ENCODE measurements at places on chromosomes 3 and 15. TPM values are rescaled to one million over a fixed set of nuclear protein-coding genes. Genes with fewer than 3 reads are reported as not detected.

- no peak for DNase-seq
These were observed 3.5 kb upstream of the ACAP2 start for GRCh38 chr3:195446359-195446758.

DNA sequence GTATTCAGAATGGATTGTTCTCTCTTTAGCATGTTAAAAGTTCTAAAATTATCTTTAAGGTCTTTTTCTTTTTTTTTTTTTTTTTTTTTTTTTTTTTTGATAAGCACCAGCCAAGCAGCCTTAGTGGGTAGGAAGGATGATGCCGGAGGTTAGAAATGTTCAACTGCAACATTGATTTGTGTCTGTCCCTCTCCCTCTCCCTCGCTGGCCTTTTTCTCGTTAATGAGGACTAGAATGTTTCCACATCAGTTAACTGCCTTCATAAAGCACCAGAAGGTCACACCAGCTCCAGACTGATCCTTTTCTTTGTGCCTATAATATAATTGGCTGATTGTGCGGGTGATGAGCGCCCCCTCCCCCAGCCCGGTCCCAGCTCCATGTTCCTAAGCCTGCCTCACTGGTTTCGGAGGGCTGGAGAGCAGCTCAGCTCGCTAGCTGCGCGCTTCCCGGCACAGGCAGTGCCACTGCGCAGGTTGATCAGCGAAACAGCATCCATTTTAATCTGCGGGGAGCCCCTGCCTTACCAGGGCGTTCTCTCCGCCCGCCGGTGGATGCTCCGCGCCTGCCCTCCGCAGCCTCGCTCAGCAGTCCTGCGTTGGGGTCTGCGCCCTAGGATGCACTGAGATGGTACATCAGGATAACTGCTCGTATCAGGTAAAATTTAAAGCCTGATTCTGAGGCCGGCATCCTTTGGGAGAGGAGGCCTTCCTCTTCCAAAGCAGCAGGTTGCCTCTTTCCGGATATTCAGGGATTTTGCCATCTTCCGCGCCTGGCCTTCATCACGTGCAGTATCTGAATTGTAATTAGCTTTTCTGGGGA, 148.9 kb upstream of the IL12A start:
- no peak for DNase-seq

DNA sequence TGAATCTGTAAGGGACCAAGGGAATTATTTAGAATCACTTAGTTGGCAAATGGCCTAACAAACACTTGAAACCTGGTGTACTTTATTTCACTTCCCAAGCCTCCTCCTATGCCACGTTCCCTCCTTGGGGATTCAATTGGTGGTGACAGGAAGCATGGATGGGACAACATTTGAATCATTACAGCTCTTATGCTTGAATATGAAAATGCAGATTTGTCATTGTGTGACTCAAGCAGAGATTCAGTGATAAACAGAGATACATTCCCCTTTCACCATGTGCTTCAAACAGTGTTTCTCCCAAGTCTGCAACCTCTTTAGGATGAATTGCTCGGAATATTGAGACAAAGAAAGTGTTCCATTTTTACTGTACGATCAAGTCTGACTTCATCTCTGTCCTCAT, 32.7 kb upstream of the MED12L start:
- DNase-seq: no peak

DNA sequence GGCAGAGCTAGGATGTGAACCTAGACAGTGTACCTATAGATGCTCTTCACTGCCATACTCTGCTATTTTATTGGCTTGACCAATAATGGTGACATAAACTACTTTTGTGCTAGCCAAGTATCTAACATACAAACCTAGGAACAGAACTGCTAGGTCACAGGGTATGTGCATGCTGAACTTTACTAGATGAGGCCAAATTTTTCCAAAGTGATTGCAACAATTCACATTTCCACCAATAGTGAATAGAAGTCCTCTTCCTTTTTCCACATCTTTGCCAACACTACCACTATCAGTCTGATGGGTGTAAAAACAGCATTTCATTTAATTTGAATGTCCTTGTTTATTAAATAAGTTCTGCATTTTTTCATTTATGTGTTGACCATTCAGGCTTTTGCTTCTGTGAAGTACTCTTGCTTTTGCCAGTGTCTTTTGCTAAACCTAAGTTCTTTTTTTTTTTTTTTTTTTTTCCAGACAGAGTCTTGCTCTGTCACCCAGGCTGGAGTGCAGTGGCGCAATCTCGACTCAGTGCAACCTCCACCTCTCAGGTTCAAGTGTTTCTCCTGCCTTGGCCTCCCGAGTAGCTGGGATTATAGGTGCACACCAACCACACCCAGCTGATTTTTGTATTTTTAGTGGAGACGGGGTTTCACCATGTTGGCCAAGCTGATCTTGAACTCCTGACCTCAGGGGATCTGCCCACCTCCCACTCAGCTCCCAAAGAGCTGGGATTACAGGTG, 54.1 kb downstream of the DCAF1 start:
- DNase-seq: no peak

- DNase-seq: no peak
These were observed 117.2 kb downstream of the GOLIM4 start for GRCh38 chr3:167978486-167978885.

DNA sequence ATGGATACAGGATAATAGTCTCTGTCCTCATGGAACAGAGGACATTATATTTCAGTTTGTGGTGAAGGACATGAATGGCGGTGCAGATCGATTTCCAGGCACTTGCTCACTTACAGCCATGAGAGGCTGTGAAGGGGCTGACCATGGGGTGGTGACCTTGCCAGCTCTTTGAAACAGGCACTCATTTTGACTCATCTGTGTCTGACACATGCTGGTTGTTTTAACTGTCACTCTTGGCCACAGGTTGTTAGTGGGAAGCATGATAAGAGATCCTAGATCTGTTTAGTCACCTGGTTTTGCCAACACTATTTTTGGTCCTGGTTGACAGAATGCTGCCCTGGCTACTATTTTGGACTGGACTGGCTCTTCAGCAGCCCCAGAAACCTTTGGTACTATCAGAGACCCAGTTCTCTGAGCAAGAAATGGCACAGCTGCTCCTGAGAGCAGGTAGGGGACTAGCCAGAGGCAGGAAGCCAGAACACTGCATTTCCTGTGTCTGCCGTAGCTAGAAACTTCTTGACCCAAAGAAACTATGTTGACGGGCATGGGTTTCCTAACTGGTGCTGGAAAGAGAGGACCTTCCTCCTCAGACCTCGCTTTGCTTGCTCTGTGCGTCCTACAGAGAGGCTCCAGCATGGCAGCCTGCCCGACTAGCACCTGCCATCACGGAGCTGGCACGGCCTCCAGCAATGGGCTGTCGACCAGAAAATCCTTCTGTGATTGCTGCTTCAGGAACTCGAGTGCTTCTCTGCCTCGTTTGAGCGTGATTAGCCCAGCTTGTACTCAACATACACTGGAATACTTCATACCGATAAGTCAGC, 6.3 kb downstream of the PXYLP1 start:
- DNase-seq: no peak

DNA sequence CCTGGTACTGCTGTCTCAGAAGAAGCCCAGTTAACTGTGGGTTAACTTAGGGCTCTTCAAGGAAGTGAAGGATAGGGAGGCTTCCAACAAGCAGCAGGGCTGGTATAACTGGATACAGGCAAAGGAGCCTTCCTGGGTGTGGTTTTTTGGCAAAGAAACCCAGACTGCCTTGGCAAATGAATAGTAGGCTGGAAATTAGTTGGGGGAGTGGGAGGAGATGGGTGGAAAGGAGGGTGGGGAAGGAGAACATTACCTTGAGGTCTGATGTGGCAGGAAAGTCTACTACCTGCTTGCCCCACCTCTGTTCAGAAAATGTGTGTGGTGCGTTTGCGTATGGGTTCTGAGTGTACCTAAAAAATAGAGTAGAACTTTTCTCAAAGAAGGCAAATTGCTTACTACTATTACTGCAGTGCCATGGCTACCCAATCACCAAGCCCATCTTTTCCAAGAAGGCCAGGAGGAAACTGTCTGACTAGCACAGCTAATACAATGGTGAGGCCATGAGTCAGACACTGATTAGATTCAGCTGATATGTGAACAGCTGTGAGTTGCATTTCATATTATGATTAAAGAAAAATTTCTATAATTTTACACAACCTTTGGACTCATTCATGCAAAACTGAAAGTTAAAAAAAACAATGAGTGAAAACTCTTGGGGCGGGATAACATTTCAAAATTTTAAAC, 55.2 kb downstream of the SPTSSB start:
- DNase-seq: no peak

- no peak for DNase-seq
These were observed 221.6 kb upstream of the LMCD1 start for GRCh38 chr3:8279886-8280550.

GRCh38 chr15:81113861-81114291, 20.2 kb upstream of the CFAP161 start:
- DNase-seq: no peak

GRCh38 chr3:171600030-171600429, 139.8 kb upstream of the TNIK start:
- DNase-seq: no peak

DNA sequence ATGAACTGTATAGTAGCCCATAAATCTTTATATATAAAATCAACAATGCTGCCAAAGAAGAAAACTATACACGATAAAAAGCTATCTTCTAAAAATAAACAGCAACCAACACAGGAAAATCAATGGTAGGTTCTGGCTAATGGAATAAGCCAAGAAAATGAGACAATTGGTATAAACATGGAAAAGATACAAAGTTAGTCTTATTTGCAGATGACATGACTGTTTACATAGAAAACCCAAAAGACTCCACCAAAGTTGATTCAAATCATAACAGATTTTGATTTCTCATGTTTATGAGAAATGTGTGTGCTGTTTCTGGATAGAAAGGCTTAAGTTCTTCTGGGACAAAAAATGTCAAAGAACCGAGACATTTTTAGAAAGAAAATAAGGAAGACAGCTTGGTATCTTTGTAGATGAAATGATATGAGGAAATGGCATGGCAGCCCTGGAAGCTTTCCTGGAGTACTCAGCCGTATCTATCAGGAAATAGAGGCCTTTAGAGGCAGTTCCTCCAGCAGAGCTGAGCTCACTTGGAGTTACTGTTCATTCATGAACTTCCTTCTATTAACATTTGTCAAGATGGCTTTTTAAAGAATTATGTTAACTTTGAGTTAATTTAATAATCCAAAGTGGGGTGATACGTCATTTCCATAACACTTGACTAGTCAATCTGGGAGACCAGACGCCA, 36.7 kb upstream of the VILL start:
- no peak for DNase-seq

DNA sequence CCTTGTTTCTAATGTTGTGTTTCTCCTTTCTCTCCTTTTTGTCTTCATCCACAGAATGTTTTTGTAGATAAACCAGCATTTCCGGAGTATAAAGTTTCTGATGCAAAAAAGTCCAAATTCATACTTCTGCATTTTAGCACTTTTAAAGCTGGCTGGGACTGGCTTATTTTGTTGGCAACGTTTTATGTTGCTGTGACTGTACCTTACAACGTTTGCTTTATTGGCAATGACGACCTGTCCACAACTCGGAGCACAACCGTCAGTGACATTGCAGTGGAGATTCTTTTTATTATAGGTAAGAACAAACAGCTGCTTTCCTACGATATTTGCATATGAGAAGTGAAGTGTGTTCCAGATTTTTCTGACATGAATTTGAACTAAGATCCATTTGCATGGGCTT, 199.4 kb downstream of the KCNH8 start:
- DNase-seq: no peak

- no peak for DNase-seq
These were observed 244.8 kb upstream of the RGMA start for GRCh38 chr15:93333796-93334195.

- no peak for DNase-seq
These were observed 30.1 kb upstream of the ZNF502 start for GRCh38 chr3:44682182-44682896.

DNA sequence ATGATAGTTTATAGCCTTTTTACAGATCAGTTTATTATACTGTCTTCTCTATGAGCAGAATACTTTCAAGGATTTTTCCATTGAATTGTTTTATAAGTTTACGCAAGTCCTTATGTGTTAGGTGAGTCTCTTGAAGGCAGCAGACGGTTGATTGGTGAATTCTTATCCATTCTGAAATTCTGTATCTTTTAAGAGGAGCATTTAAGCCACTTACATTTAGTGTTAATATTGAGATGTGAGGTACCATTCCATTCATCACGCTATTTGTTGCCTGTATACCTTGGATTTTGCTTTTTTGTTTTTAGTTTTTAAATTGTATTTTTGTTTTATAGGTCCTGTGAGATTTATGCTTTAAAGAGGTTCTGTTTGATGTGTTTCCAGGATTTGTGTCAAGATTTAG, 32.5 kb upstream of the VEPH1 start:
- no peak for DNase-seq

DNA sequence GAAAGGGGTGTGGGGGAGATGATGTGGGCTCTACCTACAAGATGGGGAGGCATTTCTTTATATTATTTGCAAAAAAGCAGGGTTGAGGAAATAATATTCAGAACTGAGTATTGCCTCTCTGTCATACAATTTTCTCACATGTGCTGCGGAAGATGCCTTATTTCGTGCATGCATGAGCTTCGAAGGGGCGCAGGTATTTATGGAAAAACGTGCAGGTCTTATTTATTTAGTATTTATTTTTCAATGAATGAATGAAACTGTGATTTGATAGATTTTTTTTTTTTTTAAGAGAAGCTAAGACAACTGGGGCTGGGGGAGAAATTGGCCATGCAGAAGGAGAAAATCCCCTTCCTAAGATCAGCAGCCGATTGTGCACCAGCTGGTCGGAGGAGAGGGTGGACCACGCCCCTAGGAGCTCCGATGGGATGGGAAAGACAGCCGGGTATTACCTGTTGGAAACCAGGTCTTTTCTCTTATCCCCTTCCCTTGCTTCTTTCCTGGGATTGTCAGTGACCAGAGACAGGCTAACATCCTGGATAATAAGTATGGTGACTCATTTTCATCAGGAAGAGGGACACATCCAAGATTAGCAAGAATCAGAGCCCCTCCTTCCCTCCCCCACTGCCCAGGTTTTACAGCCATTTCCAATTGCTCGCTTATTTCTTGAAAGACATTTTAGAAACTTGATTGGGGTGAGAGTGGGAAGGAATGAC, 875 bp downstream of the GAP43 start:
- no peak for DNase-seq

KLHL40 gene
- total RNA-seq: not detected

MAP1A gene
- 95.3 TPM for total RNA-seq

CD80 gene
- total RNA-seq: not detected

CCDC80 gene
- total RNA-seq: 1,574 TPM

PPARG gene
- 3.3 TPM for total RNA-seq

SUSD5 gene
- total RNA-seq: 38.5 TPM

RARB gene
- 5.9 TPM for total RNA-seq

LEO1 gene
- 17.5 TPM for total RNA-seq

IGSF10 gene
- 0.10 TPM for total RNA-seq
